ENCODE measurements at places on chromosomes 12 and 14. TPM values are rescaled to one million over a fixed set of nuclear protein-coding genes. Genes with fewer than 3 reads are reported as not detected.

GRCh38 chr14:21229821-21230220 is 39.4 kb downstream of the HNRNPC start:
- no peak for DNase-seq

DNA sequence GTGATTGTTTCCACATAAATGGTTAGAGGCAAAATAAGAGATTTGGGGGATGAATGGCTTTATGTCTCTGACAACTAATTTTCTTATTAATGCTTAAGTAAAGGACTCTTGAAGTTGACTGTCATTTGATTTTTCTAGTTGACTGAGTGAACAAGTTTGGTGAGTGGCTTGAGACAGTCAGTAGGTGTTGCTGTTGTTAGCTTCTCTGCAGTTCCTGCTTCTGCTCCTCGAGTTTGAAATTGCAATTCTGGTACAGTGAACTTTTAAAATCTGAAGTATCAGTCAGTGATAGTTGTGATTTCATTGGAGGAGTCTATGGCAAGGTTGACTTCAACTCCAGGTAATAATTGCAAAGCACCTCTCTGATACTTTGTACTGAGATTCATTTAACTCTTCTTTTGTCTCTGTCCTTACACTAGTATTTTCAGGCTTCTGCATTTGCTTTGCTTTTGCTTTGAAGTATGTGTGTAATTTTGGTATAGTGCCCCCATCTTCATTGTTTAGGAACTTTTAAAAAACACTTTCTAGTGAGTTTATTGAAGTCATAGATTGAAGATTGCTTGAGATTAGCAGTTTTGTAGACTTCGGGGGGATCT is 415.5 kb downstream of the PCNX1 start:
- peak; percentile 50 for DNase-seq

DNA sequence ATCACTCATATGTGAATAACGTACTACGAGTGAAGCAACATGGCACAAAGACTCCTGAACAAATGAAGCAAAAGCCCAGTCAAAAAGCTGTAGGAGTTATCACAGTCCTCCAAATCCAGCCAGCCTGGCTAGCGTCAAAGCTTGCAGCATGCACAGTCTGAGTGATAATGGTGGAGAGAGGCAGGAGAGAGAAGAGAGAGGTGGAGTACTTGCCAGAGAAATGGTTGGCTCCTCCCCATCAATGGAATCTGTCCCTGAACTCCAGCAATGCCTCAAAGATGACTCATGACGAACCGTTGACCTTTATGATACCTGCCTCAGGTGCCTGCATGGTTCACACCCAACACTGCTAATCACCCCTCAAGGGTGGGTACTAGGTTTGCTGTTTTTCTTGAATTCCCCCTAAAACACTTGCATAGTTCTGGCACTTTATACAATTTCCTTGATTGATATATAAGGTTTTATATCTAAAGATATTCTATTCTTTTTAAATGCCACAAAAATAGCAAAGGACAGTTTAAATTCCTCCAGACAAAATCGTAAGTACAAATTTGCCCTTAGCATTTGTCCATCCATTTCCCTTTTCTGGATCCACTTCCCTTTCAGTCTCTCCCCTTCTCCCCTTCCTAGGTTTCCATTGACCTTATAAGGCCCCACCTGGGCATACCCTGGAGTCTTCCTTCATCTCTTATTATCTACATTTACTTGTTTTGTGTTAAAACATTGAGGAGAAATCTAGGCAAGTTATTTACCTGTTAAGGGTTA is 10.2 kb downstream of the ARHGDIB start:
- DNase-seq: no peak

DNA sequence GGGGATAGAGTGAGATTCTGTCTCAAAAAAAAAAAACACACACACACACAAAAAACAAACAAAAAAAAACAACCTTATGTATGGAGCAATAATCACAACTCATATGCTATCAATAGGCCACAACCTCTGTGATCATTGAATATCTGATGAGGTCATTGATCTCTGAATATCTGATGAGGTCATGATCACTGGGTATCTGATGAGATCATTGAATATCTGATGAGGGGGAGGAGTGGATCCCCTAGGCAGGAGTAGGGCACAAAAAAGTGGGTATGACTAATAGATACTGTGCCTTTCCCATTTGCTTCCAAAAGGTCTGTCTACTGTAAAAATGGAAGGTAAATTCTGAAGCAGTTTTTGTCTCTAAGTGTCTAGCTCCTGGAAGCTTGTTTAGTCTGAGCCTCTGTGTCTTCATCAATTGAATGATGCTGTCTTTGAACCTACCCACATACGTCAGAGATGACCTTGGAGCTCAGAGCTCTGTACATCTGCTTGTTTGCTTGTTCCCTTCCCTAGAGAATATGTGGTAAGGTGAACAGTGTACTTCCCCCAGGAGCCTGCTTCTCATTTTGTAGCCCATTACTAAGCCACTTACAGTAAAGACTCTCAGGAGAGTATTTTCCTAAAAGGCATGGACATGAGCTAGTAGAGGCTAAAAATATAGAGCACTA is 13.6 kb downstream of the PAH start:
- no peak for DNase-seq

DNA sequence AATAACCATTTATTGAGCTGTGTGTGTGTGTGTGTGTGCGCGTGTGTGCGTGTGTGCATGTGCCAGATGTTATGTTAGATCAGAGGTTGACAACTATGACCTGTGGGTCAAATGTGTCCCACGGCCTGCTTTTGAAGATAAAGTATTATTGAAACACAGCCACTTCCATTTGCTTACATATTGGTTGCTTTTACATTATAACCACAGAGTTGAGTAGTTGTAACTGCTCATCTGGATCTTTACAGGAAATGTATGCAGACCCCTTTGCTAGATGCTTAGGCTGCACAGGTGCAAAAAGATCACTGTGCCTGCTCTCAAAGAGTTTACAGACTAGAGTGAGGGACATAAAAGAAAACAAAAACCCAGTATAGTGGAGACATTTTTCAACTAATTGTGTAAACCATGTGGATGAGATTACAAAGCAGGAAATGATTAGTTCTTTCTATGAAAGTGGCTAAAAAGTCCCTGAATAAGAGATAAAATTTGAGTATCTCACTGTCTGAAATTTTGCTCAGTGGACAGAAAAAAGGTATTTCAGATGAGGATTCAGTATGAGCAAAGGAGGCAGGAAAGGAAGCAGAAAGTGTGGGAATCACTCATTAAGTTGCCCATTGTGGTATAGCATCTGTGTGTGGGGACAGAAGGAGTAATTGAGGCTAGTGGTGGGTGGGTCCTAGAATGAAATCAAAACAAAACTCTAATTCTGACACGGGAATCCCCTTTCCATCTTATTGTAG is 188.4 kb downstream of the PAH start:
- no peak for DNase-seq

DNA sequence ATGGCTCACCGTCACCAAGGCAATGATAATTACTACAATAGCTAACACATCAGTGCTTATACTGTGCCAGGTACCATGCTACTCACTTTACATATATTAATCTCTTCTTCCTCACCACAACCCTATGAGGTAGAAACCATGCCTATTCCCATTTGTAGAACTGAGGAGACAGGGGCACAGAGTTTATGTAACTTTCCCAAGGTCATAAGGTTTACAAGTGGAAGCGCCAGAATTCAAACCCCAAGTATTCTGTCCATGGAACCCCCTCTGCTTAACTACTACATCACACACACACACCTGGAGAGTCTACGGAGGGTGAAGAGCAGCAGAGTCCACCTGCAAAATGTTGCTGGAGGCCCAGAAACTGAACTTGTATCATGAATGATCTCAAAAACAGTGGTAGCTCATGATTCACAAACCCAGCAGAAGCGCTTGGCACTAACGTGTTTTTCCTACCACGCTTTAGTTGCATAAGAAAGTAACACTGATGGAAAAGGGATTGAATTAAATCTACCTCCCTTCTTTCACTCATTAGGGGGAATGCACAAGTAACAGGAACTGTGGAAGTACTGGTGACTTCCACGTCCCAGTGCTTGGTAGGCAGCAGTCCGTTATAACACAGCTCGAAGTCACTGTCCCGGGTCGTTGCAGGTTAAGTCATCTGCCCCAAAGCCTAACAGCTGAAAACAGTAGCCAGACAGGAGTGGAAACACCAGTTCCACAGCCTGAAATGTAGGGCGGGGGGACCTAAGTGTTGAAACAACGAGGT is 2.0 kb downstream of the ITPR2 start:
- no peak for DNase-seq

GRCh38 chr14:101187816-101188570 is 284.5 kb upstream of the RTL1 start:
- DNase-seq: no peak

GRCh38 chr12:75177997-75178396 is 31.6 kb downstream of the KCNC2 start:
- DNase-seq: no peak

DNA sequence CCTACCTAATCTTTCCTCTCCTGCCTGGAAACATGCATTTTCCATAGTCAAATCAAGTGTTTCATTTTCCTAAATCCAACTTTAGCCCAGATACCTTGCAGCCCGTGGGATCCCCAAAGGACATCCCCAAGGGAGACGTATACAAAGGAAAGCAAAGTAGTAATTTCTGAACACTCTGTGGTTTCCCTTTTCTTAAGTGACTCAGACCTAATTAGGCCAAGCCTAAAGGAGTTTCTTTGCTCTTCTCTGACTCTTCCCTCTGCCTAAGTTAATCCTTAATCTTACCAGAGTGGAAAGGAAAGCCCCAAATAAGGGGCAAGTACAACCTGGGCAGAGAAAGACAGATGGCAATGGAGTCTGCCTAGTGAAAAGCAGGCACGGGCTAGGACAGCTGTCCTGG is 250.3 kb downstream of the SPTSSA start:
- DNase-seq: no peak

DNA sequence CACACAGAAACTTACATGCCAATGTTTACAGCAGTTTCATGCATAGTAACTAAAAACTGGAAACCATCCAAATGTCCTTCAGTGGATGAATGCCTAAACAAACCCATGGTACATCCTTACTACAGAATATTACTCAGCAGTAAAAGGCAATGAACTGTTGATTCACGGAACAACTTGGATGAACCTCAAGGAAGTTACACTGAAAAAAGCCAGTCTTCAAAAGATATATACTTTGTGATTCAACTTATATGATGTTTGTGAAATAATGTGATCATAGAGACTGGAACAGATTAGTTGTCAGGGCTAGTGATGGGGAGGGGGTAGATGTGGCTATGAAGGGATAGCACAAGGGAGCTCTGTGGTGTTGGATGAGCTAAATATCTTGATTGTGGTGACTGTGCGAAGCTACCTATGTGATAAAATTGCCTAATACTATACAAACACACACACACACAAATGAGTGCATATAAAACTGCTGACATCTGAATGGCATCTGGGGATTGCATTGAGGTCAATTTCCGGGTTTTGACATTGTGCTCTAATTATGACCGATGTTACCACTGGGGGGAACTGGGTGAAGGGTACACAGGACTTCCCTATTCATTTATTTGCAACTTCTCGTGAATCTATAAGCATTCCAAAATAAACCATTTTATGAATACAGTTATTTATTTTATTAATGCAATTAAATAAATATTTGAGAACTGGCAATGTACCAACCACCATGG is 94.3 kb downstream of the RIN3 start:
- DNase-seq: no peak

DNA sequence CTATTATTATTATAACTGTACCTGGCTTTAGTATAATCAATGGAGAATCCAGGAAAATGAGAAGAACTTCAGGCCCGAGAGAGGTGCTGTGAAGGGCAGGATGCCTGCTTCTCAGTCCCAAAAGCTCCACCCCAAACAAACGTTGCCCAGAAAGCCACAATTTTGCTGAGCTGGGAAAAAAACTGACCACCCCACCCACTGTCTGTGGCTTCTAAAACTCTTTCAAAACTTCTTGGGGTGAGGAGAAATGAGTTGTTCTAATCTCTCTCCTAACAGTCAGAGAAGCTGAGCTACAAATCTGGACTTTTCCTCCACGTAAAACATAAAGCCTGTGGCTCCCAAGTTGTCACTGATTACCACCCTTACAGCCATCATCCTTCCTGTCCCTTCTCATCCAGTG is 13.4 kb downstream of the VDR start:
- DNase-seq: no peak

GRCh38 chr12:79191391-79191790 is 326.8 kb downstream of the SYT1 start:
- no peak for DNase-seq

DNA sequence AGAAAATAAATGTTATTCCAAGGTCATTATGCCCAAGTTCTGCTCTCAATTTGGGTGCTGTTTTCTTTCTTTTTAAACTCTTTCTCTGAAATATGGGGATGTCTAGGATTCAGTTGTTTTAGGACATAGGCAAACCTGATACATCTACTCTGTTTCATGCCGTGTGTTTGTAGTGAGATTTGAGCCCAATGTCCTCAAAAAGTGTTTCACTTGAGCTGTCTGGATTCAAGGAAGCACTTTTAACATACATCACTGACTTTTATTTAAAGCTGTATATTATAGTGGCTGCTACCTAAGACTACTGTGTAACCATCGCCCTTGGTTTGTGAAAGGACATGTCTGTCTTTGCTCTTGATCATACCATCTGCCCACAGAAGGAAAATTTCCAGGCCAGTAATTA is 709.3 kb upstream of the STXBP6 start:
- no peak for DNase-seq

DNA sequence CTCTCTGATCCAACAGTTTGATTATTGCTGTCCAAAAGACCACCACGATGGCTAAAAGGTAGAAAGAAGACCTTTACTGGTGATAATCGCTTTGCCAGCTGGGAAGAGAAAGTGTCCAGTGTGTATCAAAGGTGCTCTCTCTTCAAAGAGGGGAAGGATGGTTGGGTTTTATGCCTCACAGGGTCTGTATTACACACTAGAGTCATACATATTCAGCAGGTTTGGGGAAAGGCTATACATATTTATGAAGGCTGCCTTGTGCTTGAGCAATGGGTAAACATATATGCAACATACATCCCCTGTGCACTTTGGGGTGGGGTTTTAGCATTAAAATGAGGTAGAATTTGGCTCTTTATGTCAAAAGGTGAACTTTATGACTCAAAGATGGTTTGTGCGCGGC is 18.2 kb downstream of the GPRC5D start:
- no peak for DNase-seq

NYNRIN gene
- total RNA-seq: 0.21 TPM

SIX6 gene
- total RNA-seq: not detected

ANKRD52 gene
- total RNA-seq: 55.0 TPM

PELI2 gene
- 0.57 TPM for total RNA-seq
